ENCODE measurements at places on chromosomes 3 and 15. TPM values are rescaled to one million over a fixed set of nuclear protein-coding genes. Genes with fewer than 3 reads are reported as not detected.

Gene FANCD2
- 36.3 TPM for total RNA-seq

Gene MNS1
- total RNA-seq: 0.24 TPM

Gene ARRDC4
- total RNA-seq: 6.8 TPM

Gene VIPR1
- 8.0 TPM for total RNA-seq

Gene CIDEC
- total RNA-seq: not detected

Gene GOLGA6A
- total RNA-seq: not detected

Gene CATSPER2
- total RNA-seq: 6.9 TPM

Gene CASR
- total RNA-seq: 0.02 TPM

Gene CGNL1
- not detected for total RNA-seq

Gene MGLL
- total RNA-seq: 0.99 TPM

Gene CCR9
- 0.66 TPM for total RNA-seq

Gene CMTM8
- total RNA-seq: 9.4 TPM

Gene CFAP100
- not detected for total RNA-seq

Gene RAD18
- 18.2 TPM for total RNA-seq

Gene ACP3
- total RNA-seq: not detected

Gene TM6SF1
- 1.3 TPM for total RNA-seq

Data from naive thymus-derived CD4-positive, alpha-beta T cell (primary cell).